ENCODE measurements at places on chromosomes 16 and 17. TPM values are rescaled to one million over a fixed set of nuclear protein-coding genes. Genes with fewer than 3 reads are reported as not detected.

The CTRB2 gene
- not detected for polyA plus RNA-seq

GRCh38 chr17:39196241-39196807 is 1.1 kb downstream of the CACNB1 start:
- DNase-seq: no peak

GRCh38 chr16:80403894-80404293 is 136.9 kb upstream of the DYNLRB2 start:
- DNase-seq: no peak

GRCh38 chr17:66255527-66255971 is 26.3 kb upstream of the APOH start:
- DNase-seq: no peak

Data from right renal pelvis (tissue), 4 donors.